ENCODE measurements at places on chromosomes 5 and 9.

DNA sequence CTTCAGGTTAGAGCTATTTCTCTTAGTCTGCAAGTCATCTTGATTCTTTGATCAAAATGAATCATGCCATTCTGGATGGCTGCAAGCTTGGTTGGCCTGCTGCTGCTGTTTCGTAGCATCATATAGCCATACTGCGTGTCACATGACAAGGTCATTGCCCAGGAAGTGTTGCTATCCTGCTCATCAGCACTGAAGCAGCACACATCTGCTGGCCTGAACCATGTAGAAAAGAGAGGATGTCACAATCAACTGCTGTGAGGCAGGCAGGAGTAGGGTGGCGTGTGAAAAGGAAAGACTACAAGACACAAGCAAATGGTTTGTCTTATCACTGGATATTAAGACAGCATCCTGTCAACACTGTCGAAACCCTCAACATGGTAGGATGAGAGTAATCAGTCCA, 376.7 kb upstream of the RORB start:
- DNase-seq: no peak

DNA sequence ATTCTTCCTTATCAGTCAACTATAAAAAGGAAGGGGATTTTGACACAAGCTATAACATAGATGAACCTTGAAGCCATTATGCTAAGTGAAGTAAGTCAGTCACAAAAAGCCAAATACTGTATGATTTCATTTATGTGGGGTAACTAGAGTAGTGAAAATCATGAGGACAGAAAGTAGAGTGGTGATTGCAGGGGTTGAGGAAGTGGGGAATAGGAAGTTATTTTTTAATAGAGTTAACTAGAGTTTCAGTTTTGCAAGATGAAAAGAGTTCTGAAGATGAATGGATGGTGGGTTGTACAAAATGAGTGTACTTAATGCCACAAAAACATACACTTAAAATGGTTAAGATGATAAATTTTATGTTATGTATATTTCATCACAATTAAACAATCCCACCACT, 65.4 kb upstream of the FAM174A start:
- DNase-seq: no peak

DNA sequence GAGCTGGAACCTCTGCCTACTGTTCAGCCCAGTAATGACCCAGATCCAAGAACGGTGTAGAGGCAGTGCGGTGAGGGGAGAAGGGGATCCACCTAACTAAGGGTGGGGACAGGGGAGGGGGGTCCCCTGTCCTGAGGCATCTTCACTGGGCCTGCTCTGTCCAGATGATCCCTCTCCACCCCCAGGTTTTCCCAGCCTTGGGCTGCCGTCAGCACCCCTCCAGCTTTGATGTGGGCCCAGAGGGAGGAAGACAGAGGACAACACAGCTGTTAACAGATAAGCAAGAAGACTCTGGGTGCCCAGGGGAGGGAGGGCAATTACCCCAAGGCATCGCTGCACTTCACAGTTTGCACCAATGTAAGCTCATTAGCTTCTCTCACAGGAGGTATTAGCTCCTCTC, 19.3 kb downstream of the BICD2 start:
- DNase-seq: no peak

- DNase-seq: peak; percentile 76
These were observed 28.3 kb downstream of the ARHGEF28 start for GRCh38 chr5:73654171-73654811.

- peak; percentile 62 for DNase-seq
These were observed 35.0 kb downstream of the IPPK start for GRCh38 chr9:92634712-92635605.

GRCh38 chr9:80964914-80965313, 724.4 kb downstream of the TLE1 start:
- DNase-seq: no peak

- DNase-seq: no peak
These were observed 250.6 kb downstream of the ARRDC3 start for GRCh38 chr5:91132550-91132949.

DNA sequence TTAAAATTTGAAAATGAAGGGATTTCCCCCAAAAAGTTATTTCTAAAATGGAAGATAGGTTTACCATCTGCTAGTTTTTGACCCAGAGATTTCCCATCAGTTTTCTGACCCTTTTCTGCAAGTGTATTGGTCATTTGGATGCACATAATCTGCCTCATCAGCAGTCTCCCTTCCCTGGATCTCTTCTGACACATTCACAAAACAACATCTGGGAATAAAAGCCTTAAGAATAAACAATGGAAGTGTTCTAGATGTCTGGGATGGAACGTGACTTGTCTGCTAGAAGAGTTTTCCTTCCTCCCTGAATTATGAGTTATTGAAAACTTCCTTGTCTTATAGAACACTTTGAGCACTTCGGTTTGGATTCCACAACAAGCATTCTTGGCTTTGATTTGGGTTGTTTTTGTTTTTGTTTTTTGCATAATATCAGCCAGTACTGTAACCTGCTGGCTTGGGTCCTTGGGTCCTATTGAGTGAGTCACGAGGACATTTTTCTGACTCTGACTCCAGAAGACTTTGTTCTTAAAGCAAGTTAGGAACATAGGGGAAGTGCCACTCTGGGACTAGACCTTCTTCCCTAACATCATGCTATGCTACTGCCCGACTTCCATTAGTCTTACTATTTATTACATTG, 18.2 kb upstream of the ESM1 start:
- DNase-seq: no peak

- DNase-seq: peak; percentile 78
These were observed 612.9 kb downstream of the BNC2 start for GRCh38 chr9:16257604-16258003.

- no peak for DNase-seq
These were observed 2.8 kb upstream of the NEURL1B start for GRCh38 chr5:172638209-172638768.

- DNase-seq: peak; percentile 82
These were observed 77.7 kb downstream of the FOXD1 start for GRCh38 chr5:73370640-73371583.

DNA sequence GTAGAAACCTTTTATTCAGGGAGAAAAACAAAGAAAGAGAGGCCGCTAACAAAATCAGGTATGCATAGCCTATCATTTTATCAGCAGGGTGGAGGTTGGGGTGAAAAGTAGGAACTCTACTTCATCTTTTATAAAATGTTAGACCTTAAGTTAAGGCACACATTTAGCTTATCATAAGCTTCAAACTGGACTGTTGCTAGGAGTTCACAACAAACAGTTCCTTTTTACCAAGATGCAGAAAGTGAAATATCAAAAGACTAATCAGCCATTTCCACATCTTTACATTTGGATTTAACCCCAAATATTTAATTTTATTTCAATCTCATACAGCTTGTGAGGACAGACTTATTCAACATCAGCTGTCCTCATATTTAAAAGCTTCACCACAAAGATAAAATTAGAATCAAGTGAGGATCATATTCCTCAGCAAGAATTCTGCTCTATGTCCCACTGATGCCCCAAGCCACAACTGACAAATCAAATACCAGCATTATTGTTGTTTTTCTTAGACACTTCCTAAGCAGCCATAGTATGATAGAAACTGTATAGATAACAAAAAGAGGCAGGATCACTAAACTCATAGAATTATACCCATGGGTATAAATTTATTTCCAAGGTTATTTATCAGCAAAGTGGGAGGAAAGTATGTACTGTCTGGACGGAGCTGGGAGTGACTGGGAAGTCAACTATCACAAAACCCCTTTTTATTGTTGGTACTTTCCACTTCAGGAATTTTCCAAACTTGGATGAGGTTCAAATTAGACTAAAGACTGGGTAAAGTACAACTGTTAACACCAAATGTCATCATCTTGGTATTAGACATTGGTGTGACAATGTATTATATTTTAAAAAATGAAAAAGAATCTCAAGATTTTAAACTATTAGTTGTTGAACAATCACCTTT, 29.9 kb upstream of the MYOT start:
- DNase-seq: peak; percentile 22

- no peak for DNase-seq
These were observed 12.6 kb downstream of the HTR4 start for GRCh38 chr5:148641735-148642134.

- DNase-seq: no peak
These were observed 324.5 kb downstream of the ARRDC3 start for GRCh38 chr5:91058575-91058974.

DNA sequence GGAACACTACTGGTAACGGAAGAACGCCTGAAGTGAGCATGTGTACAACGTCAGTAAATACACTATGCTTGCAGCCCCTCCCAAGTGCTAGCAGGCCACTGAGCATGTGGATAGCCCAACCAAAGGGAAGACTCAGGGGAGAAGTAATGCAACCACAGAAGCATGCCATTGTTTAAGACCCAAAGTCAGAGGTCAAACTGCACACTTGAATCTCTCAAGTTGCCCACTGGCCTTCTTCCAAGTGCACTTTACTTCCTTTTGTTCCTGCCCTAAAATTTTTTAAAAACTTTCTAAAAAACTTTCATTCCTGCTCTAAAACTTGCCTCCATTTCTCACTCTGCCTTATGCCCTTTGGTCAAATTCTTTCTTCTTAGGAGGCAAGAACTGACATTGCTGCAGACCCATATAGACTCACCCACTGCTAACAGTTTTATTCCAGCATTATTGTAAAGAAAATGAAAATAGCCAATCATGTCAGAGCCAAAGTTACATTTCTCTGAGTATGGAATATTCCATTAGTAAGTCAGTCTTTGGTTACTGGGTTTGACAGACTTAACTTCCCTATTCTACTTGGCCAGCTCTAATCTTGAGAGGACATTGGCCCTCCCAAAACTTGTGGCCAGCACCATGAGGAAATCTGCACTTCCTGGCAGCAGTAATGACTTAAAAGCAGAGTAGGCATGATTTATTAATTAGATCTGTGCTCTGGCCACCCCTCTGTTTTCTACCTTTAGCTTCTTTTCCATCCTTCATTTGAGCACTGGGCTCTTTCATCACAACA, 76.9 kb downstream of the TSSK1B start:
- no peak for DNase-seq

DNA sequence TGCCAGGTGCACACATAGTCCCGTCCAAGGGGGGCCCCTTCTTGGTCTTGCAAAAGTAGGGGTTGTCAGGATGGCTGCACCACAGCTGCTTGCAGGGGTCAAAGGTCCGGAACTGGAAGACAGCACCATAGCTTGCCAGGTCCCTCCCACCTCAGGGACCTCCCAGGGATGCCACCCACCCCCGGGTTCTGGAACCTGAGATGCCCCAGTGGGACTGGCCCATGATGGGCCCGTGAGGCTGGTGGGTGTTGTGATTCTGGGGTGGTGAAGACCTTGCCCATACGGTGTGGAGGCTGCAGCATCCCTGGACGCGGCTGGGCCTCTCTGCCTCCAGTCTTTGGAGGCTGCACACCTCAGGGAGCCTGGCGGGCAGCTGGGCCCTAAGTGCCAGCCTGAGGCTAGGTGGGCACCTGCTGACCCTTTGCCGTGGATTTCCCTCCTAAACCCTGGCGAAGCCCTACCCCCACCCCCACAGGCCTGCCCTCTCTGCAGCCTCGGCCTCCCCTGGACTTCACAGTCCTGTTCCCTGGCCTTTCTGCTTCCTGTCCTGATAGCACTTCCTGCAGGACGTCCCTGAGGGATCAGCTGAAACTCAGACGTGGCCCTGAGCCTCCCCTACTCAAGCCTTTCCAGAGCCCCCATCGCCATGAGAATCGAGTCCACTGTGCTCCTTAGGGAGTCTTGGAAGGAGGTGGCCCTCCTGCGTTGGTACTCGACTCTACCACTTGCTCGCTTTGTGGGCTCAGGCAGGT, 92.1 kb downstream of the ZNF354C start:
- DNase-seq: no peak

- no peak for DNase-seq
These were observed 7.2 kb downstream of the HMMR start for GRCh38 chr5:163467682-163468081.

DNA sequence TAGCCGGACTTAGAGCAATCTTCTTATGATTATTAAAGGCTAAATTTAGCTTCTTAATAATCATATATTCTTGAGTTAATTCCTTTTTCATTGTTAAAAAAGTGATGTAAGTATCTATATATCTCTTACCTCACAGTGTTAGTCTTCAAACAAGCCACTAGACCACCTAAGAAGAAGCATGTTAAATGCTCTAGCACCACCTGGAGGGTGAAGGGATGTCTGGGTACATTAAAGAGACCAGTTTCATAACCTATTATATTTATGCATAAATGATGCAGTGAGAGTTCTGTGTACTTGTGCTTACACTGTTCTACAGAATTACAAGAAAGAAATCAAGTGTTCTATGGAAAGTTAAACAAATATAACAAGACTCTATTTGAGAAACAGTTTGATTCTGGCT, 55.9 kb upstream of the SLCO6A1 start:
- no peak for DNase-seq

DNA sequence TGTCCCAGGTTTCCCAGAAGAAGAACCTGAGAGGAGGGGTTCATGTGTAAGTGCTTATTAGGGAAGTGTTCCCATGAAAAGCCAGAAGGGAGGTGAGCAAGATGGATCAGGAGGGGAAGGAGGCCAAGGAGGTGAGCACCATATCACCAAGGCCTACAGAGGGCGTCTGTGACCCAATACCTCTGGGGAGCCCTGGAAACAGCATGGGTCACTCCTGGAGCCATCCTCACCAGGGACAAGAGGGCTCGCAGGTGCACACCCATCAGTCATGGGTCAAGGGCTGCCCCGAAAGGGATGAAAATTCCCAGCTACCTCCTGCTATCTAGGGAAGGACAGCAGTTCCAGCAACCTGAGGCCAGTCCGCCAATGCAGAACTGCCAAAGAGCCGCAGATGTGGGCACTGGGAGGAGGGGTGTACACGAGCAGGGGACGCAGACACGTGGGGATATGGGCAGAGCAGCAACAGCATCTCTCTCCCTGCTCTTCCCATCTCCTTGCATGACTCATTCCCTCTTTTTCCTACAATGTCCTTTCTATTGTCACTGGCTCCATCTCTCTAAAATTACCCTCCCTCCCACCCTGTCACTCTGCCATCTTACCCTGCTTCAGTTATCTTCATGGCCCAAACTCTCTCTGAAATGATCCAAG, 167.6 kb upstream of the FSTL4 start:
- DNase-seq: no peak

DNA sequence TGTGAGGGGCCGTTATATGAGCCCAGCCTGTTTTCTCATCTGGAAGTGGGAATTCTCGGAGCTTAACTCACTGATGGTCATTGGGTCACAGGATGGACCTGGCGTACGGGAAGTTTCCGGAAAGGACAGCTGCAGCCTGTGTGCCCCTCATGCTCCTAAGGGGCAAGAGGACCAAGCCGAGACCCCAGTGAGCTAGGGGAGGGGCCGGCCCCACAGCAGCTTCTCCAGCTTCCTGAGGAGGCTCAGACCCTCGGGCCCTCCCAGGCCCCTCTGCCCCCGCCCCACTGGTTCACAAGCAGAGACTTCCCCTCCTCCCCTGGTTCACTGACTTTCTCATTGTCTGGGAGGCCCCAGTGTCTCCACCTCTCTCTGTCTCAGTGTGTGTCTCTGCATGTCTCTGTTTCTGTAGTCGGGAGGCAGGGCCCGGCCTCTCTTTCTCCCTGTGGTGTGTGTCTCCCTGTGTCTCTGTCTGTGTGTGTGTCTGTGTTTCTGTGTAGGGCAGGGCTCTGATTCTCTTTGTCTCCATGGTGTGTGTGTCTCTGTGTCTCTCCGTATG, 32.3 kb upstream of the FIBCD1 start:
- no peak for DNase-seq

- DNase-seq: no peak
These were observed 199.3 kb downstream of the SGCD start for GRCh38 chr5:156526081-156526925.
